ENCODE measurements at places on chromosomes 7 and 10. TPM values are rescaled to one million over a fixed set of nuclear protein-coding genes. Genes with fewer than 3 reads are reported as not detected.

Gene BLVRA
- total RNA-seq: 33.2 TPM

Gene UCMA
- not detected for total RNA-seq

Gene SEMA3D
- 1.2 TPM for total RNA-seq

Gene NEUROD6
- not detected for total RNA-seq

Gene ARHGEF5
- total RNA-seq: 1.3 TPM

Gene NUDT5
- 103 TPM for total RNA-seq

Gene EVX1
- total RNA-seq: not detected

Gene GIMAP6
- total RNA-seq: 156 TPM

Gene DMBT1
- not detected for total RNA-seq

Gene LRIT2
- total RNA-seq: not detected

Data from thoracic aorta endothelial cell (primary cell).